ENCODE measurements at places on chromosomes 5 and 9.
A peak's percentile ranks its signal among the peaks of the same experiment; 100 is the strongest.

GRCh38 chr5:6714226-6715041, 1.2 kb downstream of the TENT4A start:
- DNase-seq, result peak; percentile 64

DNA sequence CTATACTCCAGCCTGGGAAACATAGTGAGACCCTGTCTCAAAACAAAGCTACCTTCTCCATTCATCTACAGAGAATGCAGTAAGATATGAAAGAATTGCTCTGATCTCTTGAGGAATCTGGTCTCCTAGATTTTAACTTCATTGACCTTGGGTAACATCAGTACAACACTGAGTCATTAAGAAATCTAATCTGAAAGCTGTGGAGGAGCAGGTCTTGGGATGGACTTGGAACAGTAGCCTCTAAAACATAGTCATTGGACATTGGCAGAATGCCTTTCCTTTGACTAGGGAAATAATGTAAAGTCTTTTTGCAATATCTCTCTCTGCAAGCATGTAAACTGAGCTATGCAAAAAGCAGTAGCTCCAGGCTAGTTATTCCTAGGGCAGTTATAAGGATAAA, 58.1 kb downstream of the KCNN2 start:
- no peak for DNase-seq

- DNase-seq, result no peak
Observed at GRCh38 chr5:1299511-1299850, 4.6 kb upstream of the TERT start.

DNA sequence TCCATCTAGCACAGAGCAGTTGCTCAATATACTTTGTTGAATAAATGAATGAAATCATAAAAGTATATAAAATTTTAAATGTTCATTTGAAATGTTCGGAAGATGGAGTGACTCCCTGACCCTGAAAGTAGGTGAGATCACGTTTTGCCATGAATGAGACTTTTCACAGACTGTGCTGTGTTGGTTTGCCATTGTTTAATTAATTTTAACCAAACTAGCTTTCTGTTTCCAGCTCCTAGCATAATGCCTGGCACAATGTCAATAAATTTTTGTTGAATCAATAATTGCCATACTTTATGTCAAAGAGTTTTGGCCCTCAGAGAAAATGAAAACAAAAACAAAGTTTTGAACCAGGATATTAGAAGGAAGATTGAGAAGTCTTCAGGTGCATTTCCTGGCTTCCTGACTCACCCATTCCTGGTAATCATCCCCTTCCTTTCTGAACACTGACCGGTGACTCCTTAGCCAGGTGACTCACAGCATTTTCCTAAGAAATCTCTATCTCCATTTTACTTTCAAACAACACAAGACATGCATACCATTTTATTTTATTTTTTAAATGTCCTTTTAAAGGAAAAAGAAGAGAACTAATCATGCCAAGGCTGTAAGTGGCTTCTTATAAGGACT, 15.1 kb downstream of the SLC28A3 start:
- no peak for DNase-seq

DNA sequence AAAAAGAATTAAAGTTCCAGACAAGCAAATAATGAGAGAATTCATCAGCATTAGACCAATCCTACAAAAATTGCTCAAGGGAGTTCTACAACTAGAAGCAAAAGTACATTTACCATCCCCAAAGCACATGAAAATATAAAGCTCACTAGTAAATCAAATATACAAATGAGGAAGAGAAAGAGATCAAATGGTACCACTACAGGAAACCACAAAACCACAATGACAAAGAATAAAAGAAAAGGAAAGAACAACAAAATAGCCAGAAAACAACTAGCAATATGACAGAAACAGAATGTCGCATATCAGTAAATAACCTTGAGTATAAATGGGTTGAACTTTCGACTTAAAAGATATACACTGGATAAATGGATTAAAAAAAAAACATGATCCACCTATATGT, 739.0 kb downstream of the DTWD2 start:
- no peak for DNase-seq

DNA sequence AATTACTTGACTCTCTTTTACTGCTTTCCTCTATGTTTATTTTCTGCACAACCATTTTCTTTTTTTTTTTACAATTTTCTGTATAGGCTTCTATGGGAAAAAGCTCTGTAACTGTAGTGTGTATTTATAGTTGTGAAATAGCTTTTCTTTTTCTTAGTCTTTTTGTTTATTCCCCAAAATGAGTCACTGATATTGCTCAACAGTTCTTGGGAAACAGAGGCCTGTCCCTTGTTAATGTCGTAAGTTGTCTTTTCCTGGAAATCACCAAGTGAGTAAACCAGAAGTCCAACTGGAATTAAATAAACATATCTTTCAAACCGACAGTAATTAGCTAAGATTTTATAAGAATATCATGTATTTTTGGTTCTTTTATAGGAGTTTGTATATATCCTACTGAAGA, 325.1 kb upstream of the PRR16 start:
- no peak for DNase-seq

DNA sequence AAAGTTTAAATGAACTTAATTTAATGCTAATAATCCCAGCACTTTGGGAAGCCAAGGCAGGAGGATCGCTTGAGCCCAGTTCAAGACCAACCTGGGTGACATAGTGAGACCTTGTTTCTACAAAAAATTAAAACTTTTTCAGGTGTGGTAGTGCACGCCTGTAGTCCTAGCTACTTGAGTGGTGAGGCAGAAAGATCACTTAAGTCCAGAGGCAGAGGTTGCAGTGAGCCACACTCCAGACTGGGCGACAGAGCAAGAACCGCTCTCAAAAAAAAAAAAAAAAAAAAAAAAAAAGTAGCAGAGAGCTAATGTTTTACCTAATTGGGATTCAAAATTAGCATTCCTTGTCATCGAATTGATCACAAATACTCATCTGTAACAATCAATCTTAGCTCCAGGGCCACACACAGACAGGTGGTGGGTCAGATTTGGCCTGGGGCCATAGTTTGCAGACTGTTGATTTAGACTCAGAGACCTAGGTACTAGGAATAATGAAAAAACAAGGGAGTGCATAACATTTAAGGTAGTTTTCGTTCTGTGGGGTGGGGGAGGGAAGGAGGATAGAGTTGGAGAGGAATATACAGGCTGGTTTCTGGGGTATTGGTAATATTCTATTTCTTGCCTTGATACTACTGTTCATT, 21.4 kb downstream of the HSDL2 start:
- DNase-seq, result no peak

- DNase-seq, result no peak
Observed at GRCh38 chr9:69104830-69105527, 69.1 kb upstream of the TJP2 start.

- DNase-seq, result no peak
Observed at GRCh38 chr9:22817181-22817580, 370.6 kb downstream of the DMRTA1 start.

- no peak for DNase-seq
Observed at GRCh38 chr5:153979028-153979783, 59.5 kb downstream of the FAM114A2 start.

DNA sequence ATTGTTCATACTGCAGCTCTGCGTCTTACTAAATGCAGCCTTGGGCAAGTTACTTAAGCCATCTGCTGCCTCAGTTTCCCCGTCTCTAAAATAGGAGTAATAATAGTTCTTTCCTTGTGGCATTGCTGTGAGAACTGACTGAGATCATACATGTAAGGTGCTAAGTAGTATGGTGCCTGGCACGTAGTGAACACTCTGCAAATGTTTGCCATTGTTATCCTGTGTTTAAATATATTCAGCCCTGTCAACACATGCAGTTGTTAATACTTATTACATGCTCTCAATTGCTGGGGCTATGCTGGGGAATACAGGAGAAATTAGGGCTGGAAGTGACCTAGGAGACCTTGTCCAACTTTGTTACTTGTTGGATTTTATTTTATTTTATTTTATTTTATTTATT, 105.2 kb upstream of the RAI14 start:
- no peak for DNase-seq

DNA sequence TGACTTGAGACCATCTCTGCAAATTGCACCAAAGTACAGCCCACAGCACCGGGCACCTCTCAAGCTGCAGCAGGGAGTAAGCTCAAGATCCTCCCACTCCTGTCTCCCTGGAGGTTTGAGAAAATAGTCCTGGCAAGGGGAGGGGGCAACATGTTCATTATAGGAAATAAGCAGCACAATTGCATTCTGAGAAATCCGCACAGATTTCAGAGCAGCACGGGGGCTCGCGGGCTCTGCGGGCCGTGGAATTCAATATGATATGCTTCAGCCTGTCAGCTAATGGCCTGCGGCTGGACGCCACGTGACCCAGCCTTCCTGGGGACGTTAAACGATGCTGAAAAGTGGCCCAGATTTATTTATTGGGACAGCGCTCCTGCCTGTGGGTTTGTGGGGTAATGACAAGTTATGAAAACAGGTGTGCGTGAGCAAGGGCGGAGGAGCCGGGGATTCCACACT, 156.4 kb downstream of the DAB2IP start:
- peak; percentile 49 for DNase-seq

DNA sequence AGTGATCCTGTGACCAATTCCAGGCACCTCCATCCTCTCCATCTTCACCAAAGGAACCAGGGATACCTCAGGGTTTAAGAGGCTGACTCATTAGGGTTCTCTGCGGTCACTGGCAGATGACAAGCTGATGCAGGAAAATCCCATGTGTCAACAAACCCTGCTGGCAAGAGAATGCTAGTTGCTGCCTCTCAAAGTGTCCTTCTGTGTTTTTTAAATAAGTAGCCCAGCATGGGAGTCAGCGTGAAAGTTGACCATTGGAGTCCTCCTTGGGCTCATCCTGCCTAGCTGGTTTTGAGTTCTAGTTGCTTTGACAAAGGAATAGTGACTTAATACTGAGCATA, 200.2 kb downstream of the SLIT3 start:
- DNase-seq, result no peak

GRCh38 chr9:80146466-80146865, 574.7 kb downstream of the TLE4 start:
- DNase-seq, result no peak

GRCh38 chr5:38250763-38251448, 7.5 kb upstream of the EGFLAM start:
- DNase-seq, result no peak

GRCh38 chr5:29853711-29854220, 1339.7 kb upstream of the CDH6 start:
- no peak for DNase-seq

- DNase-seq, result no peak
Observed at GRCh38 chr5:37005252-37005651, 128.7 kb downstream of the NIPBL start.
